Gastroesophageal sphincter (tissue), 4 donors: ENCODE measurements at places on chromosomes 12 and 14.

- no peak for ATAC-seq
Observed at GRCh38 chr14:73695997-73696396, 18.2 kb downstream of the PNMA1 start.

- no peak for ATAC-seq
Observed at GRCh38 chr12:4296751-4297150, 23.2 kb downstream of the CCND2 start.

- no peak for ATAC-seq
Observed at GRCh38 chr12:116448165-116448739, 110.9 kb upstream of the MAP1LC3B2 start.

DNA sequence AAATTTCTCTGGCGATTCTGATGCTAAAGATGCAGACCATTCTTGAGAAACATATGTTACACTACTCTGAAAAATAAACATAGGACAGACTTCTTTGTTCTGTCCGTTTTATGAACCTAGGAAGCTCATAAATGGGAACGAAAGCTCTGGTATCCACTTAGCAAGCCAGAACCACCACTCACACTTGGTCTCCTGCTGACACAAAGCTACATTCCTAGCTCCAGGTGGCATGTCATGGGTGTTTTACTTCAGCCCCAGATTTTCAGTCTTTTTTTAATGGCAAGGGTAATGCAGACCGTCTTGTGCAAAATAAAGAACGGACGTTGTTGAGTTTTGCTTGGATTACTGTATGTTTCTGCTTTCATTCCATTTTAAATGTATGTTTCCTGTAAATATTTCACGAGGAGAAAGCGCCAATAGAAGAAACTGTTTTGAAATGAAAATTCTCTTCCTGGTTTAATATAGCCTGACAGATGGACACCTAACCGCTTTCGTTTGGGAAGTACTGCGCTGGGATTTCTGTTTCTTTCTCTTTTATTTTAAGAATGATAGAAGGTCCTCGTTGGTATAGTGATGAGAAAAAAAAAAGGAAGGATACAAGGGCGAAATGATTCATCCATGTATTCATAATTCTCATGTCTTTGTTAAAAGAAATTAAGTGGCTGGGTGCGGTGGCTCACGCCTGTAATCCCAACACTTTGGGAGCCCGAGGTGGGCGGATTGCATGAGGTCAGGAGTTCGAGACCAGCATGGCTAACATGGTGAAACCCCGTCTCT lies 871 bp upstream of the COQ5 start:
- no peak for ATAC-seq

DNA sequence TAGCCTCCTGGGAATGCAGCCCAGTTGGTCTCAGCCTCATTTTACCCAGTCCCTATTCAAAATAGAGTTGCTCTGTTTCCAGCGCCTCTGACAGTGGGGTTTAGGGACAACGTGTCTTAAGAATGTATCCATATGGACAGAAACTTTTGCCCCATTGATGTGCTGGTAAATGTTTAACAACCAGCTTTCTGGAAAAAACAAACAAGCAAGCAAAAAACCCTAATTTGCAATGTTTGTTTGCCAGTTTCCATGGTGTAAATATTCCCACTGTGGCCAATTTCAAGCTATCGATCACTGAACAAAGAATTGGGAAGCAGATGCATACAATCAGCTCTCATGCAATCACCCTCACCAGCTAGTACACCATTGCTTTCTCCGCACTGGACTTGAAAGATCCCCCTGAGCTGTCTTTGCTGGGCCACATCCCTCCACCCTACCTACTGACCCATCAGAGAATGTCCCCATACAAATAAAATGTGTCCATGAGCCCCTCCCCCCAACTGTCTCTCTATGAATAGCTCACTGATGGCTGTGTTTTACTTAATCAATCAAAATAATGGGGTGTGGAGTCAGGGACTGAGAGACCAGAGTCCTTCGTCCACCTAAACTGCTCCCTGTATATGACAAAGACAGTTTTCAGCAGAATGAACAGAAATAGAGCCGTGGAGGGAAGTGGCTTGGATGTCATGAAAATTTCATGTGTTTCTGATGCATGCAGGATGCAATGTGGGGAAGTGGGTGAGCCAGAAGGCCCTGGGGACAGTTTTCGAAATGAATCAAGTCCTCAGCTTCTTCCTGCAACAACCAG lies 40.8 kb downstream of the CCDC60 start:
- ATAC-seq, result no peak
